Activated naive CD8-positive, alpha-beta T cell treated with anti-CD3 and anti-CD28 coated beads, Interleukin-2, amount 10 ng/mL, durations not matched to agents 7 days and 5 days (primary cell): ENCODE measurements at places on chromosomes 16 and 17. TPM values are rescaled to one million over a fixed set of nuclear protein-coding genes. Genes with fewer than 3 reads are reported as not detected.

DNA sequence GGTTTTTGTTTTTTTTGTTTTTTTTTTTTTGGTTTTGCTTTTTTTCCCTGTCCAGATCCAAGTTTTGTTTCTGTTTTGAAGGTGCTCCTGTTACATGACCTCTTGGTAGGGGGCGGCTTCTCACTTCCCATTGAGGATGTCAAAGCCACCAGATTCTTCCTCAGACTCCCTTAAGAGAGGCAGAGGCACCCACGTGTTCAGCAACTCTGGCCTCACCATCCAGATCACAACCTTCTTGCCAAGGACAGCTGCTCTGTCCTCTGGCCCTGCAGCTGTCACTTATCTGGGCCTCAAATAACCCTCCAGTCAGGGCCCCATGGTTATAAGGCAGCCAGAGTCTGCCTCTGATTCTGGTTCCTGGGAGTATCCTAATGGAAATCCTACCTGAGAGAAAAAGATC, 208.5 kb downstream of the STX8 start:
- H3K4me1 ChIP-seq = no peaks in the 10 kb centered on the region
- H3K27me3 ChIP-seq = no peaks in the 10 kb centered on the region
- no peaks in the 10 kb centered on the region for H3K36me3 ChIP-seq
- H3K27ac ChIP-seq = no peak overlapping the region
- DNase-seq = no peak

- DNase-seq = no peak
- no peak overlapping the region for H3K4me3 ChIP-seq
- peak overlapping the region; percentile 10 for H3K27ac ChIP-seq
- H3K27me3 ChIP-seq = no peaks in the 10 kb centered on the region
Measured at GRCh38 chr16:11075163-11075562, 130.8 kb downstream of the CLEC16A start.

GRCh38 chr16:62814891-62815290, 778.7 kb upstream of the CDH8 start:
- no peak overlapping the region for H3K4me3 ChIP-seq
- H3K27ac ChIP-seq = no peak overlapping the region
- DNase-seq = no peak
- no peaks in the 10 kb centered on the region for H3K4me1 ChIP-seq

- no peak overlapping the region for H3K4me3 ChIP-seq
- peaks cover 6% of the 10 kb centered on the region for H3K4me1 ChIP-seq
- H3K27ac ChIP-seq = no peak overlapping the region
Measured at GRCh38 chr16:4962716-4963115, 4.6 kb downstream of the SEC14L5 start.

DNA sequence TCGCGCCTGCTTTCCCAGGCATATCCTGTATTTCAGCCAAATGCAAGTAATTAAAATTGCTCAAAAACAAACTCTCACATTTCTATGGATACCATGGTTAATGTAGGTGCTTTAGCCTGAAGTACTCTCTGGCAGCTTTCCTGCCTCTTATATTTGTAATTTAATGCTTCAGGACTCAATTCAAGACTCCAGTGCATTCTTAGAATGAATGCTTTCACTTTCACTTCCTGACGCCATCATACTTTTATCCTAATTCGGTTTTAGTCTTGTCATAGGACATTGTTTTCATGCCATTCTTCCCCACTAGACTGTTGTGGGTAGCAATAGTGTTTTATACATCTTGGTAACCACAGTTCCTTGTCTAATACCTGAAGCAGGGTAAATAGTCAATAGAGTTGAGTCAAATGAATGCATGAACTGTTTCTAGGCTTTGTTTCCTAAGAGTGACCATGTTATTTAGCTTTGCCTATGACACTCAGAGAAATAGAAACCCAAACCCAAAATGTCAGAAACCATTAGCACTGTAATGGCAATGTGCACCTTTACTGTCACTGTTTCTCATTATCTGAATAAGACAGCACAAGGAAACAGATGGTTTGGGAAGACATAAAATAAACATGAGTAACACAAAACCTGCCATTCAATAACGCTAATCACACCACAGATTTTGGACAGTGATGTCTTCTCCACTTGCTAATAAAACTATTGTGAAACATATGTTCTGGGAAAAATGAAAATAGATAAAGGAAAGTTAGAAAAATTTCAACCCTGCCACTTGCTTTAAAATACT, 705.5 kb downstream of the CDH11 start:
- H3K27me3 ChIP-seq = no peaks in the 10 kb centered on the region
- no peak overlapping the region for H3K27ac ChIP-seq
- H3K36me3 ChIP-seq = no peaks in the 10 kb centered on the region
- no peak for DNase-seq
- no peaks in the 10 kb centered on the region for H3K4me1 ChIP-seq

- H3K4me1 ChIP-seq = no peaks in the 10 kb centered on the region
- no peaks in the 10 kb centered on the region for H3K36me3 ChIP-seq
- DNase-seq = no peak
Measured at GRCh38 chr16:53041320-53042051, 11.2 kb downstream of the CHD9NB start.

GRCh38 chr17:17739388-17740066, 58.3 kb downstream of the RAI1 start:
- H3K27ac ChIP-seq = peak overlapping the region; percentile 57
- H3K36me3 ChIP-seq = peaks cover 3% of the 10 kb centered on the region
- H3K4me1 ChIP-seq = peaks cover 38% of the 10 kb centered on the region
- H3K27me3 ChIP-seq = no peaks in the 10 kb centered on the region
- DNase-seq = no peak

DNA sequence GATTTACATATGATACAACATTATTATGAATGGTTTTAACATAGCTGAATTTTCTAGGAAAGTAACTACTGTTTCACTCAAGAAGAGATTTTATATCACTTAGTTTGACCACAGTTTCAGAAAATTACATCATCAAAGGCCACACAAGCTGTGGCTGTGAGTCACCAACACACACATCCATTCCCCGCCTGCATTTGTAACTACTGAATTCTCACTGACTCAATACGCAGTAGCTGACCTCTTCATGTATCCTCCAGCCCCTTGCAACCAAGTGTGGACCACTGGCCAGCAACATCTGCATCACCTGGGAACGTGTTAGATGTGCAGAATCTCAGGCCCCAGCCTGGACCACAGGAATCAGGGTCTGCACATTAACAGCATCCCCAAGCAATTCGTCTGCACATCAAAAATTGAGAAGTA, 197.6 kb downstream of the XYLT1 start:
- H3K27me3 ChIP-seq = no peaks in the 10 kb centered on the region
- peaks cover 53% of the 10 kb centered on the region for H3K4me1 ChIP-seq
- peak overlapping the region; percentile 69 for H3K4me3 ChIP-seq
- H3K36me3 ChIP-seq = peaks cover 17% of the 10 kb centered on the region
- peak overlapping the region; percentile 86 for H3K27ac ChIP-seq

GRCh38 chr16:5634666-5635180, 537.1 kb upstream of the EEF2KMT start:
- H3K4me3 ChIP-seq = no peak overlapping the region
- no peak overlapping the region for H3K27ac ChIP-seq
- H3K27me3 ChIP-seq = no peaks in the 10 kb centered on the region
- H3K4me1 ChIP-seq = no peaks in the 10 kb centered on the region

GRCh38 chr16:8798174-8798527, 512 bp downstream of the PMM2 start:
- H3K4me1 ChIP-seq = peaks cover 34% of the 10 kb centered on the region
- no peak for DNase-seq
- H3K27ac ChIP-seq = peak overlapping the region; percentile 89
- no peaks in the 10 kb centered on the region for H3K27me3 ChIP-seq

DNA sequence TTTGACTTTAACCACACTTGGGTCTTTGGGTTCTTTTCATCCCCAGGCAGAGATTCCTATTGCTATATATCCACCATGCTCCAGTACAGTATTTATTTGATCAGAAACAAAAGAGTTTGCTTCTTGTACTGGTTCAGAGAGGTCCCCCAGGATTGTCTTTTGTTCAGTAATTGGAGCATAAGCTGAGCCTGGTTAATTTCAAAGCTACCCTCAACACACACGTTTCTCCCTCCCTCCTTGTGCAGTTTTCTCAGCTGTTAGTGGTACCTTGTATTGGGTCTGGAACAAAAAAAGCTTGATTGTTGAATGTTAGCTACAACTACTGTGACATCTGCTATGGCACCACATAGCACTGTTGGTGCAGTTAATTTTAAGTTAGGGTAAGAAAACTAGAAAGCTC, 50.0 kb downstream of the NUP93 start:
- peaks cover 6% of the 10 kb centered on the region for H3K36me3 ChIP-seq
- H3K27me3 ChIP-seq = peaks cover 2% of the 10 kb centered on the region
- no peak for DNase-seq
- H3K4me3 ChIP-seq = no peak overlapping the region
- H3K27ac ChIP-seq = no peak overlapping the region

DNA sequence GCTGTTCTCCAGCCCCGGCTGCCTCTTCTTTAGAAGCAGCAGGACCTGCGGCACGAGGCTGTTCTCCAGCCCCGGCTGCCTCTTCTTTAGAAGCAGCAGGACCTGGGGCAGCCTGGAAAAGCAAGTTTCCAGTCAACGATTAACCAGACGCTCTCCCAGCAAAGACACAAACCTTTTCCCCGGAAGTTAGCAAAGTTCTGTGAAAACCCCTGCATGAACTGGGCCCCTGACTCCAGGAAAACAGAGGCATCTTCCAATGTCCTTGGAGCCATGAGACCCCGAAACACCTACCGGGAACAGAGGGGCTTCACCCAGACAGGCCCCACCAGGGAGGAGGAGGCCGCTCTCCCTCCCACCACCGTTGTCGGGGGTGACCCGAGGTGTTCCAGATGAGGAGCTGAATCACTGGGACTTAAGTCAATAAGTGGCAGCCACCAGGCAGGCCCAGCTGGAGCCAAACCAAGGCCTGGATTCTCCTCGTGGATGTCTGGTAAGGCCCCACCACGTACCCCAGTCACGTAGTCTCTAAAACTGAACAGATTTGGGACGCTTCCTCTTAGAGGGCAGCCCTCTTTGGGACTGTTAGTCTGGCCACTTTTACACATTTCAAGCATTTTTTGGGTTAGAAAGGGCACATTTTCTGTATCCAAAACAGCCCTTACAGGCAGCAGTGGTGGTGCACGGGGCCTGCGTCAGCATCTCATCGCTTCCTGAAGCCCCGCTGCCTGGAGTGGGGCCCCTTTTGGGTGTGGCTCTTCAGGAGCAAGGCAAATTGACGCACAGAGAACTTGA, at the start of gene RPH3AL:
Gene RPH3AL, minus strand, starts transcription at position 387 of the 792 bp plus-strand sequence. CDS start 25,264 bp downstream, outside the sequence.
- no peak within 1 kb of the TSS for H3K4me3 ChIP-seq
- H3K36me3 ChIP-seq = peaks cover 2% of the 10 kb centered on the region
- no peaks in the 10 kb centered on the region for H3K4me1 ChIP-seq
- no peak within 1 kb of the TSS for H3K27ac ChIP-seq
- no peaks in the 10 kb centered on the region for H3K27me3 ChIP-seq
- DNase-seq = no peak

- no peaks in the 10 kb centered on the region for H3K36me3 ChIP-seq
- peak; percentile 64 for DNase-seq
- H3K27ac ChIP-seq = peak overlapping the region; percentile 81
- H3K4me1 ChIP-seq = peaks cover 38% of the 10 kb centered on the region
Measured at GRCh38 chr17:77326076-77326591, 185.4 kb downstream of the SEC14L1 start.

GRCh38 chr16:83102336-83102735, 475.6 kb downstream of the CDH13 start:
- no peaks in the 10 kb centered on the region for H3K27me3 ChIP-seq
- H3K4me3 ChIP-seq = no peak overlapping the region
- no peak overlapping the region for H3K27ac ChIP-seq
- H3K36me3 ChIP-seq = no peaks in the 10 kb centered on the region
- H3K4me1 ChIP-seq = no peaks in the 10 kb centered on the region
- no peak for DNase-seq

DNA sequence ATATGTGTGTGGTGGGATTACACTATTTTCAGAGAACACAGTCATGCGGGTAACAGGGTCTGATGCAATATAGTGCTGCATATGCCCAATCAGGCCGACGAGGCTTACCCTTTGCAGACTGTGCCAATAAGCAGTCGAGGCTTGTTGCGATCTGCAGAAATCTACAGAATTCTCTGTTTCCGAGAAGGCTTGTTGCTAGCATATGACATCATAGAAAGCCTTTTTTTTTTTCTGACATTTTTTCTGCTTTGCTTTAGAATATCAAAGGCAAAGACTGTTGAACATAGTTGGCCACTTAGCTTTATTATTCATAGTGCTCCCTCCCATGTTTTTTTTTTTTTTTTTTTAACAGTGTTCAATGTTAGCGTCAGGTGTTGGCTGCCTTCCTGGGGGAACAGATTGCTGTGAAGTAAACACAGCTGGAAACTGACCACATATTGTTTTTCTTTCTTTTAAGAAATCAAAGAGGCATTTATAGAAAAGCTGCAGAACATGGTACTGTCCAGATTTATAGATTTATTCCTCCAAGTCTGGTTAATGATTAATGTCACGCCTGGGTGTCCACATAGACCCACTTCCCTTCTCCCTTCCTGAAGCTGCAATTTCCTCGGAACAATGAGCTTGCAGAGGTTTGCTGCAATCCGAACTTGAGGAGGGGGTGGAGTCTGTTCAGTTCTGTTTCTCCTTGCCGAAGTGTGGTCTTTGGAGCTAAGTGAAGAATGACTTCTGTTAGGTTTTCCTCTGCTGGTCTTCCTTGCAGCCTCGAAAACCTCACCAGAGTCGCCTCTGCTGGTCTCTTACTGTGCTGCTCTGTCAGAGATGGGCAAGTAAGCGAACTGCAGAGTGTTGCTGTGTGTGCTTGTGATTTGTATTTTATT, 87.3 kb downstream of the MAP2K6 start:
- no peak overlapping the region for H3K4me3 ChIP-seq
- H3K27me3 ChIP-seq = no peaks in the 10 kb centered on the region
- no peak for DNase-seq
- peaks cover 3% of the 10 kb centered on the region for H3K36me3 ChIP-seq

DNA sequence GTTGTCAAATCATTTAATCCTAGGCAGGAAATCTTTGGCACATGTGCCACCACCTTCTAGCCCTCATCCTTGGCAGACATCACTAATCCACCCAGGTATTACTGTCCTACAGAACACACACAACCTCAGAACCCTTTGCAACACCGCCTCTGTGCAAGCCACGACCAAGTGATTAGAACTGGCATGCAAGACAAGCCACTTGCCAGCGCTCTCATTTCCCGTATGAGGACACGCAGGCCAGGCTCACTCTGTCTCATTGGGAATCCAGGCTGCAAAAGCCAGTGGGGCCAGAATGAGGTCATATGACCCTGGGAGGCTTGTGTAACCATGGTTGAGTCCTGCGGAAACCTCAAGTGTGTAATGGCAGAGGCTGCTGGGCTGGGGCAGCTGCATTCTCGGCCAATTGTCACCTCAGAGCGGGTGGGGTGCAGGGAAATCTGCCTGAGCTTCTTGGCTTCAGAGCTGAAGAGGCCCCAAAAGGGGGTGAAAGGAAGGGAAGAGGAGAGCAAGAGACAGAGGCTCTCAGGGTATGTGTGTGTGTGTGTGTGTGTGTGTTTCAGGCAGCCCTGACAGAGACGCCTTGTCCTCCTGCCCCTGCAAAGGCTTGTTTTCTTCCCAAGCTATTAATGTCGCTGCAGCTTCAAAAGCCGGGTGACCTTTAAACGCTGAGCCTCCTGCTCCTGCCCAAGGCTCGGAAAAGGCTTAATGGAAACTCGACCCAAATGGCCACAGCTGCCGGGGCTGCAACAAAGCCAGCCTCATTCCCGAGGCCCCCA, 43.2 kb upstream of the MRPS23 start:
- DNase-seq = no peak
- peak overlapping the region; percentile 29 for H3K4me3 ChIP-seq
- H3K4me1 ChIP-seq = peaks cover 9% of the 10 kb centered on the region
- H3K36me3 ChIP-seq = no peaks in the 10 kb centered on the region
- peaks cover 11% of the 10 kb centered on the region for H3K27me3 ChIP-seq

The NACA2 gene
- total RNA-seq = not detected

The NTN3 gene
- total RNA-seq = not detected

The KRT15 gene
- not detected for total RNA-seq

The ABCC6 gene
- total RNA-seq = not detected

The RAMP2 gene
- not detected for total RNA-seq

The ACE gene
- total RNA-seq = 18.2 TPM

The EVPLL gene
- total RNA-seq = not detected

The WNK4 gene
- total RNA-seq = 0.43 TPM

The MARVELD3 gene
- total RNA-seq = not detected
